Stimulated activated CD4-positive, alpha-beta T cell treated with anti-CD3 and anti-CD28 coated beads, TNF-alpha, amount 100 ng/mL, for 4 hours (primary cell): ENCODE measurements at places on chromosomes 2 and 18.

- no peak for DNase-seq
Measured at GRCh38 chr2:38448692-38449410, 71.8 kb upstream of the ATL2 start.

DNA sequence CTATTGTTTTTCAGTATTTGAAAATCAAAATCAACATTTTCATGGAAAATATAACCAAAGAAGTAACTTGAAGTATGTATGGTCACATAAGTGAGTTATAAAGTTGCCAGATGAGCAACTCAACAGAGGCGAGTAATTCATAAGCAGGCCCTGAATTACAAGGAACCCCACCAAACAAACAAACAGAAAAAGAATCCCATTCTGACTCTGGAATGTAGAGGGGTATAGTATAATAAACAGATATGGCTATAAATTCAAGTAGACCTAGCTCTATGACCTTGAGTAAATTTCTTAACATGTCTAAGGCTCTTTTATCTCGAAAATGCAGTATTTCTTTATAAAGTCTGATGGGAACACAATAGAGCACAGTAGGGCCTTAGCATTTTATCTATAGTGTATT, 4.7 kb upstream of the CDH2 start:
- DNase-seq, result no peak

GRCh38 chr2:65939687-65940086, 495.2 kb upstream of the MEIS1 start:
- no peak for DNase-seq

- no peak for DNase-seq
Measured at GRCh38 chr2:143745060-143745459, 615.8 kb downstream of the ARHGAP15 start.

- DNase-seq, result no peak
Measured at GRCh38 chr2:7674606-7675005, 757.4 kb downstream of the RNF144A start.

DNA sequence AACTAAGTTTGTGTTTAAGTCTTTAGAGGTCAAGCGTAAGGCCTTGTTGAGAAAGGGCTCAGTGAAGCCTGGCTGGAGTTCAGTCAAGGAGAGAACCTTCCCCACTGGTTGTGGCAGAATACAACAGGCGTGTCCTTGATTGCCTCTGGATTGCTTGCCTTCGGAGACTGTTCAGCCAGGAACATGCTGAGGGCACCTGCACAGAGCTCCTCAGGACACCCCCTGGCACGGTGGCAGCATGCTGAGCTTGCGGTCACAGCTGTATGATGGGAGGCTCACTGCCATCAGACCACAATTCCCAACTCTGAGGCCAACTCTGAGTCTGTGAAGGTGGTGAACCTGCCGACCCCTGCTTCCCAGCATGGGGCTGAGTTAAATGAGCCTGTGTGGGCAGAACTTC, 130.0 kb downstream of the LPIN1 start:
- DNase-seq, result no peak

GRCh38 chr2:147715807-147716206, 129.0 kb upstream of the ACVR2A start:
- no peak for DNase-seq

GRCh38 chr2:26894136-26894535, 46.2 kb downstream of the DPYSL5 start:
- no peak for DNase-seq

DNA sequence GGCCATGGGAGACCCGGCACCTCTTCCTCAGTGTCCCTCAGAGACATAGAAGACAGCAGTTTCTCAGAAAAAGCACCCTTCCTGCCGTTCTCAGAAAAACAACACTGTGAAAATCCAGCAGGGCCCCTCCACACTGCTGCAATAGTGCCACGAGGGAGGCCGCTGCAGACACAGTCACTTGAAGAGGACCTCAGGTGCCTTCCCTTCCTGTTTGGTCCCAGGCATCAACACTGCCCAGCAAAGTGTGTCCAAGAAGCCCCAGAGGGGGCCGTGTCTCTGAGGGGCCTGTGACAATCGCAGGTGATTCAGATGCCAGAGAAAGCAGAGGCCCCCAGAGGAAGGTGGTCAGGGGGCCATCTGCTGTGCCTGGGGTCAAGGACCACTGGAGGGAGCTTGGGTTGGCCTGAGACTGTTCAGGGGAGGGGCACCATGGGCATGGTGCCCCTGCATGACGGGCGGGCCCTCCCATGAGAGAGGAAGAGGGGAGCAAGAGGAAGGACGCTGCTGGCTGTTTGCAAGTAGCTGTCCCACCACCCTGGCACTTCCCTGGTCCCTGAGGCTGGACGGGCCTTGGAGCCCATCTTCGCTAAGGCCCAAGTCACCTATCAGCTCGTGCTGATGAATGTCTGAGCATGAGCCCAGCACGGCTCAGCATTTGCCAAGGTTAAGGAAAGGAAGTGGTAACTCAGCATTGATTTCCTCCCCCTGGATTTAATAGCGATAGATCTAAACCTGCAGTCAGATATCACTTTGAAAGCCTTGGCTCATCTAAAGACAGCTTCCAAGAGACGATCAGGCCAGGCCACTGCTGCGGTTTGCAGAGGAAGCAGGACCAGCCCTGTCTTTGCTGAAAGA, 9.1 kb downstream of the TWIST2 start:
- DNase-seq, result no peak

DNA sequence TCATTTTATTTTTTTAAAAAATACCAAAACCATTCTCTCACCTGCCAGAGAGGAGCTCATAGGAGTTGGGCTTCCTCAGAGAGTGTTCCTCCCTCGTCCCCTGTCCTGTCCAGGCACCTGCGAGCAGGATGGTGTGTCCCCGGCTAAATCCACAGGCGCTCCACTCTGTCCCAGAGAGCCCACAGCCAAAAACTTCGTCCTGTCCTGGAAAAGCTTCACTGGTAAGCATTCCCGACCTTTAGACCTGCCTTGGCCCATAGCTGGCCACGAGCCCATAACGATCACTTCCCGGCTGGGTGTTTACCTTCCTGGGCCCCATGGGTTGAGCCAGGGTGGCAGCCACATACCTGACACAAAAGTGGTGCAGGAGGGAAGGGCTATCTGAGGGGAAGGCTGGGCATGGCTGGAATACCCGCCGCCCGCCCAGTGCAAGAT, at the start of gene NGEF:
Gene NGEF (minus strand): TSS at position 230 of the 435 bp plus-strand sequence. CDS start 38,366 bp downstream, outside the sequence.
- DNase-seq, result no peak

GRCh38 chr2:207444756-207445155, 85.0 kb upstream of the CREB1 start:
- DNase-seq, result no peak

- DNase-seq, result no peak
Measured at GRCh38 chr2:17068021-17068420, 402.4 kb upstream of the CYRIA start.

DNA sequence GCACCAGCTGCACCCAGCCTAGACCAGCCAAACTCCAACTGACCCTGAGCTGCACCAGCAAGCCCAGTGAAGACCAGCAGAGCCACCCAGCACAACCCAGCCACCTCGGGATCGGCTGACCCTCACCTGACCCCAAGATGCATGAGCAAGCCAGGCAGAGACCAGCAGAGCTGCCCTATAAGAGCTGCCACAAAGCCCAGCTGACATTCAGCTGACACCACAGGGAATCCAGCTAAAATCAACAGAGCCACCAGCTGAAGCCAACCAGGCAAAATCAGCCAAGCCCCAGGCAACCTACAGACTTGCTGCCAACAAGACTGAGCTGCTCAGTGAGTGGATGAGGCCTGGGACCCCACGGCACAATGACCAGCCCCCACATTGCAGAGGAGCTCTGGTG, 54.6 kb downstream of the CYP27C1 start:
- no peak for DNase-seq

- no peak for DNase-seq
Measured at GRCh38 chr18:35553300-35553699, 28.2 kb upstream of the GALNT1 start.

DNA sequence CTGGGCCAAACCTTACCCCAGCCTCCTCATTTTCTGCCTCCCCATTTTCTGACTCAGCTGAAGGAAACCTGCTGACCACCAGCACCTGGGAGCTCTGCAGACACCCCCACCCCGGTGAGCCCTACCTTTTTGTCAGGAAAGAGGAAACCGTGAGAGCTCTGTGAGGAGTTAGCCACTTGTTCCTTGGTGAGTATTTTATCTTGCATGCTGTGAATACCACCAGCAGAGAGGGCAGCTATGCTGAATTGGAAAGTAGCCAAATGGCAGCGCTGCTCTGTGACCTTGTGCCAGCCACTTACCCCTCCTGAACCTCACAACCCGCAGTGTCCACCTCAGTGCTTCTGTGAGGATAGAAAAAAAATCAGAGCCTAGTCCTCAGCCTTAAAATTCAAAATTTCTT, 2.5 kb downstream of the MPPE1 start:
- DNase-seq, result no peak

- no peak for DNase-seq
Measured at GRCh38 chr2:215417400-215417951, 18.4 kb downstream of the FN1 start.

DNA sequence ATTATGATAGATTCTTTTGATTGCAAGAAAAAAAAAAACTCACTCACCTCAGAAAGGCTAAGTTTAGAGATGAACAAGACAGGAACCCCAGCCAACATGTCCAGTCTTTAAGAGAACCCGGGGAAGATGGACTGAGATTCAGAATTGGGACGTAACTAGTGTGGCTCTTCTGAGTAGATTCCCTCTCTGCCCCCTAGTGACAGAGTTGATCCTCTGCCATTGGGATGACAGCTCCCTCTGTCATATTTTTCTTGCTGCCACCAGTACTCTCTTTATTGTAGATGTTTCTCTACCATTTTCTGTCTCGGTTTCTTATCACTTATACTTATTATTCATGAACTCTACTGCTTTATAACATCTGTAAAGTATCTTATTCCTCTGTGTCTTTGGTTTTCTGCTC, 77.7 kb downstream of the GULP1 start:
- no peak for DNase-seq

DNA sequence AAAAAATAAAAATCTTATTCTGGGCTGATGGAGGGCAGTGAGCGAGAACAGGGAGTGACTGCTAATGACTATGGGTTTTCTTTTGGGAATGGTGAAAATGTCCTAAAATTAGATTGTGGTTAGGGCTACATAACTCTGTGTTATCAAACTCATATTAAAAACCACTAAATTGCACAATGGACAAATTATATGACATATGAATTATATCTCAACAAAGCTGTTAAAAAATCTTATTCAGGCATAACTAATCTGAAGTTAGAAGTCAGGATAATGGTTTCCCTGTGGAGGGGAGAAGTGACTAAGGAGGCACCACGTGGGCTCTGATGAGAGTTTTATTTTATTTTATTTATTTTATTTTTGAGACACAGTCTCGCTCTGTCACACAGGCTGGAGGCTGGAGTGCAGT, 32.1 kb upstream of the DPP4 start:
- DNase-seq, result no peak

DNA sequence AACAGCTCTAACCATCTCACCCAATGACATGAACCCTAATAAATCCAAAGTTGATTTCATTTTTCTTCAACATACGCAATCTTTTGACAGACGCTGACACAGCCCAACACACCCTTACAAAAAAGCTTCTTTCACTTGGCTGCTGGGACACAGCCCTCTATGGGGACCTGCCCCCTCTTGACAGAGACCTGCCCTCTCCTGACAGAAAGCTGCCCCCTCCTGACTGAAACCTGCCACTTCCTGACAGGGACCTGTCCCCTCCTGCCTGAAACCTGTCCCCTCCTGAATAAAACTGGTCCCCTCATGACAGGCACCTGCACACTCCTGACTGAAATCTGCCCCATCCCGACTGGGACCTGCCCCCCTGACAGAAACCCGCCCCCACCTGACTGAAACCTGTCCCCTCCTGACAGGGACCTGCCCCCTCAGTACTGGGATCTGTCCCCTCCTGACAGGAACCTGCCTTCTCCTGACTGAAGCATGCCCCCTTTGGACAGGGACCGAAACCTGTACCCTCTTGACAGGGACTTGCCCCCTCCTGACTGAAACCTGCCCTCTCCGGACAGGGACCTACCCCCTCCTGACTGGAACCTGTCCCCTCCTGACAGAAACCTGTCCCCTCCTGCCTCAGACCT, 87.9 kb downstream of the PXDN start:
- no peak for DNase-seq

- peak; percentile 41 for DNase-seq
Measured at GRCh38 chr2:88090446-88091283, 23.0 kb downstream of the SMYD1 start.

- DNase-seq, result no peak
Measured at GRCh38 chr2:23330214-23330613, 54.8 kb upstream of the KLHL29 start.

DNA sequence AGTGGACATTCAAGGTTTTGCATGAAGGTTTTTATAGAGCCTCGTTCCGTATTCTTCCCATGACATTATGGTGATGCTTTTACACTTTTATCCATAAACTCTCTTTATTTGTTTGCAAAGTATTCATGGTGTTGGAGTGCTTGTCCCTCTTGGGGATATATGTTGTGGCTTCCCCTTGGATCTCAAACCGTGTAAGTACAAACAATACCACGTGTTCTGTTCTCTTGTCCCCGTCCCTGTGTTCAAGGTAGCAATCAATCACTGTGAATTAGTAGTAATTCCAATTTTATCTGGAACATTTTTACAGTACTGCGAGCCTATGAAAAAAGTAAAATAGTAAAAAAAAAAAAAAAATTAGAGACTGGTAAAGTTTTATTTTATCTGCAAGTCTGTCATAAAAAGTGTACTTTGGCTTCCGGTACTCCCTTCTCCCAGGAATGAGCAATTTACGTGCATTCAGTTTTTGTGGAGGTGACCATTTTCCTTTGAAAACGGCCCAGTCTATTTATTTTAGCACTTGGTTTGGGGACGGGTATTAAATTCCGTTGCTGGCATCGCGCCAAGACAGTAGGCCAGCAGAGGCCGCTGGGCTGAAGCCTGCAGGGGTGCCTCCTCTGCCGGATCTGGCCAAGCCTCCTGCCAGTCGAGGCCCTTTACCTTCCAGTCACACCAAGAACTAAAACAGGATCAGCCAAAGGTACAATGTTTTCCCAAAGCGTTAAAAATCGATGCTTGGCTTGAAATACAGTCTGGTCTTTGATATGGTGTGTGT, 175.7 kb downstream of the SOCS6 start:
- no peak for DNase-seq

DNA sequence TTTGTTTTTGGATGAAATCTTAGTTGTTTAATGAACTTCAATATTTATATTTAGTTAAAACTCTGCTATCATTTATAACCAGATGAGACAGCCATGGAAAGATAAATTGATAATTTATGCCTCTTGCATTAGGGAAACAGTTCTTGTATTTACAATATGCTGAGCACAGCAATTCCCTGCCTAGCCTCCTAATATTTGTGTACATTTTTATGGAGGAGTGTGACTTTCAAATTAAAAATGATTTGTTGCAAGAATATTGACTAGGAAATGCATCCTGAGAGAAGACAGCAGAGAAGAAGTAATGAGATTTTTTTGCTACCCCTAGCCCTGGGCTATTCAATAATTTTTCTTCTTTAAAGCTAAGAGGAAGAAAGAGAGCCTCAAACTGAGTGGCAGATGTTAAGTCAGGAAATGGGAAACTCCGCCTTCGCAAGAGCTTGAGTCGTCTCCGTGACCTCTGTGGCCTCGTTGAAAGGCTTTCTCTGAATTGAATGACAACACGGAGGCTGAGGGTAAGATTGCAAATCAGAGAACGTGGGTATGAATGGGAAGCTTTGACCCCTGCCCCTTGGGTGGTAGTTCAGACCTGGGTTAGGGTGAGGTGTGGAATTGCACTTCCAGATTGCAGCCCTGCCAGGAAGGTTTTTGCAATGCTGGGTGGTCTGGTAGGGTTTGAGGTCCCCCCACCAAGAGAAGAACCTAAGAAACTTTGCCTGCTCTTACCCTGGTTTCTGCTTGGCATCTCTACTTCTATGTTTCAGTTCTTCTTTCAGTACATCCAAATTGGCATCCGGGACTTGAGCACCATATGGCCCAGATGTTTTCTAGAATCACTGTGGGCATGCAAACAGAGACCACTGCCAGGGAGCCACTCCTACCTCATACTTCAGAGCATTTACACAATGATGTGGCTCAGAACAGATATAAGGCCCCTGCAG, 210.3 kb upstream of the RBMS1 start:
- no peak for DNase-seq
